ENCODE measurements at places on chromosomes 7 and 10.

DNA sequence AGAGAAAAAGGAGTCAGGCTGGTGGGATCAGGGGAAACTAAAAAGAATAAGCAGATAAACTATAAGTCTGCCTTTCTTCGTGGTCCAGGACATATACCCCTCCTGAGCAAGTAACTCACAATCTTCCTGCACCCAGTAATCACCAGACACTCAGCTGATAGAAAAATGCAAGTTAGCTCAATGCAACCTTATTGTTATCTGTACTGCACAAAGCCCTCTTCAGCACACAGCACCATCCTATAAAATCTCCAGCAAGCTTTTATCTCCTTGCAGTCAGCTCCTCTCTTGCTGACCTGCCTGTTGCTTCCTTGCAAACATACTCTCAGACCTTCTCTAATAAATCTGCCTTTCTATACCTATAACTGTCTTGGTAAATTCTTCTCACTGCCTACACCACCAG lies 6.7 kb downstream of the SLC37A3 start:
- DNase-seq: no peak

DNA sequence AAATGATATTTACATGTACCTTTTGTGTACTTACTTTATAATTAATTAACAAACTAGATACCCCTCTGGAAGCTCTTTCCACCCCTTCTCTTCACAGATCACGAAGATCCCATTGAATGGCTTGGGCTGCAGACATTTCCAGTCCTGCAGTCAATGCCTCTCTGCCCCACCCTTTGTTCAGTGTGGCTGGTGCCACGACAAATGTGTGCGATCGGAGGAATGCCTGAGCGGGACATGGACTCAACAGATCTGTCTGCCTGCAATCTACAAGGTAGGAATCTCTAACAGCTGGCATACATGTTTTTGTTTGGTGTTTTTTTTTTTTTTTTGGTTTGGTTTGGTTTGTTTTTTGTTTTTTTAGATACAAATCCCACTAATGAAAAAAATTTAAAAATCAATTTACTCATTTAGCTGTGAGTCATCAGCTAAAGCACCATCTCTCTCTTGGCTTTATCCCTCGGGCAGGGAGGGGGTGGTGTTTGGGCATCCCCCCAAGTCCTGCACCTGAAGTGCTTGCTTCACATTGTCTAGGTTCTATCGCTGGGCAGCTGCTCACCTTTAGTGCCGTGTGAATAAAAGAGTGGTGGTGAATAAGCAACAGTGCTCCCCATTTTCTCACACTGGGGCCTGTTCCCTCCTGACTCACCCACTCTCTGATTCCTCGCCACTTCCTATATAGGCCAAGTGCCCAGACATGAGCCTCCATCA lies 68.9 kb downstream of the MET start:
- no peak for DNase-seq

DNA sequence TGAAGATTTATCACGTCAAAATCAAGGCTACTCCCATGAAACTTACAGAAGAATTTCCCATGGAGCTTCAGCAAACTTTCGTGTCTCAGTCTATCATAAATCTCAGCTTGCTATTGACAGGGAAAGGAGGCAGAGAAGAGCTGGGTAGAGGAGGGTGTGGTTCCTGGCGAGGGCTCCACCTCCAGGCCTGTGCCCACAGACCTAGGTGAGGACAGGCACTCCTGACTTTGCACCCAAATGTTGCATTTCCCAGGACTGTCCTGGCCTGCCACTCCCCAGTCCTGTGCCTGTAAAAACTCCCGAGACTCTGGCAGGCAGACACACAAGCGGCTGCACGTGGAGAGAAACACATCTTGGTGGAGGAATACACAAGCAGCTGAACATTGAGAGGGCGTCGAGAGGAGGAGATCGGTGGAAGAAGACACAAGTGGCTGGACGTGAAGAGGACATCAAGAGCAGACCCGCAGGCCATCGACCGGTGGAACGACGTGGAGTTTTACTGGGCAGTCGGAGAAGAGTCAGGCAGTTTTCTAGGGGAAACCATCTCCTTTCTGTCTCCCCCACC lies 145.1 kb downstream of the CTNNA3 start:
- DNase-seq: no peak

GRCh38 chr10:74400186-74400585 lies 249.2 kb downstream of the ADK start:
- no peak for DNase-seq

- no peak for DNase-seq
Observed at GRCh38 chr10:33180390-33180789, 154.1 kb downstream of the NRP1 start.

DNA sequence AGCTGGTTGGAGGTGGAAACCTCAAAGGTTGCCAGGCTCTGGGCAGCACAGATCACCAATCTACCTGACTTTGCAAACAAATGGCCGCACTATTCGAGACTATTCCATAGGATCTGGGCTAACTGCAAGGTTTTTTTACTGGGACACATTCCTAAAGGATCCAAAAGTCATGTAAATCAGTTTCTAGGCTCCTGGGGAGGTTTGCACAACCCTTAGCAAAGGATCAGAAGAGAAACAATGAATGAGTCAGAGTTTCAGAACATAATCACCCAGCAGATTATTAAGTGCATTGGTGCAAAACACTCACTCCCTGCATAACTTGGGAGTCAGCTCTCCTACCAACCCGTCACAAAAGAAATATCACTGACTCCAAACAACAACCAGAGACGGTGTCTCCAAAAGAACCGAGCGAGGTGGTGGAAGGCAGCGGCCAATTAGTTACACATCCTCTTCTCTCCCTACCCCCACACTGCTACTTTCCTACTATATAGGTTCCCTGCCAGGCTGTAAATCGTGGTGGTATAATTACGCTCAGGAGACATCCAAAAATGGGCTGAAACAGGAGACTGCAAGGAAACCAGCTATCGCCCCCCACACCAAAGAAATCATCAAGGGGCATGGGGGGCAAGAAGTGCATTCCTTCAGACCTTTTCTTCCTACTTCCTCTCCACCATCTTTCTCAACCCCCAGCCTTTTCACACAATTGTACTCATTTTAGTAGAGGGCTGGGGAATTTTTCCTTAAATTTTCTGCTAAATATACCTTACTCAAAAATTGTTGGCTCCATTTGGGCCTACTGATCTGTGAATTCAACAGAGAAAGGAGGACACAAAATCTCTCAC lies 3.2 kb downstream of the UBE2H start:
- DNase-seq: no peak

DNA sequence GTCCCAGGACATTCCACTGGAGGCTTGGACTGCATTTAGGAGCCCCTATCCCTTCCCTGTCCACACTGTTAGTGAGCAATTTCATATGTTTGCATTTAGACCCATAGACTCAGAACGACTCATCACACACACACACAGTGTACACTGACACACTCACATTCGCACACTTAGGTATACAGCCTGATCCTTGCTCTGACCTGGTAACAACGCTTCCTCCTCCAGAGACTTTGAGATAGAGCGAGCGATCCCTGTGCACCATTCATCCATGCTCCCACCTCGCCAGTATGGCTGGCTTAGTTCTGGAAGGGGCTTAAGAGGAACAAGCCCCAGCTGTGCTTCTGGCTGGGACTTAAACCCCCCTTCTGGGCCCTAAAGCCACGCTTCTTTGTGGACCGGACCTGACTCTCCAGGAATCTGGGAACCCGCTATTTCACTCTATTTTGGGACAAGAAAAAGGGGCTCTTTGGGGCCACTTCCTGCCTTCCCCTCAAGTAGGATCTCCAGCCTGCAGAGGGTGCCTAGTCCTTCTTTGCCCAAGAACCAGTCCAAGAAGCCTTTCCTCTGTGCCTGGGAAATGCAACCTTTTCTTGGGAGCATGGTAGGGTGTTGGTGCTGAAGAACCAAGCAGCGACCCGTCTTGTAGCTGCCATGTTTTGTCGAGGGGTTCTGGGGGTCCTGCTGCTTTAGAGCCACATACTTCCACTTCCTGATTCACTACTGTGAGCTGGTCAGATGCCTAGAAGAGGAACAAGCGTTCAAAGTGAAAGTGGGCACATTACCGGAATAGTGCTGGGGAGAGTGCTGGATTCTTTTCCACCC lies 1.1 kb upstream of the HOXA13 start:
- DNase-seq: no peak

DNA sequence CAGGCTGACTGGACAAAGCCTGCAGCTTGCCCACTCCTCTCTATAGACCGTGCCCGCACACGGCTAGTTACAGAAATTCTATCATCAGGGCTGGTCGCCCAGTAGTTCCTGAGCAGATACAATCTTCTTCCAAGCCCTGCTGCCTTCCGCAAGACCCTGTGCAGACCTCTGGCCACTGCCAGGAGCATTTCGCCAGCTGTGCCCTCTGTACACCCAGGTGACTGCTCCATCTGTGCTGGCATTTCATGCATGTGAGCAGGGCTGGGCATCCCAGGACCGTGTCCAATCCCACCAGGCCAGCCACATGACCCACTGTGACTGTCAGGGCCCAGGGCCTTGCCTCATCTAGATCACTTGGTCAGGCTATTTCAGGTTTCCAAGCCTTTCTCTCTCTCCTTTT lies 36.9 kb downstream of the HSPA12A start:
- DNase-seq: no peak

DNA sequence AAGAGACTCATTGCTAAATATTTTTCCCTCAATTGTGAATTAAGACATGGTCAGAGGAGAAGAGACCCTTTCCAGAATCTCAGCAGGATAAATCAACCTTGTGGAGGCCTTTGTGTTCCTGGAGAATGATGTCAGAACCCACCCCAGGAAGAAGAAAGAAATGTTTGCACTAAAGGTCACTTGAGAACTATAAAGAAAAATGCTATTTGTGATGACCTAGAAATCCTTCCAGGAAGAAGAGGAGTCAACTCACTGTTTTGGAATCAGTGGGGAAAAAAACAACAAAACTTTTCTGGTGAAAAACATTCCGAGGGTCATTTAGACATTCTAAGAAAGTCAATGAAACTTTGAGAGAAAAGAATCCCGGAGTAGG lies 129.1 kb upstream of the ANKRD1 start:
- no peak for DNase-seq

- DNase-seq: no peak
Observed at GRCh38 chr7:142327628-142328405, 70.0 kb upstream of the PRSS58 start.

GRCh38 chr10:127080317-127080716 lies 116.1 kb downstream of the INSYN2A start:
- no peak for DNase-seq

- no peak for DNase-seq
Observed at GRCh38 chr7:96418581-96418980, 96.7 kb upstream of the SLC25A13 start.

- DNase-seq: no peak
Observed at GRCh38 chr10:3054183-3054850, 13.0 kb upstream of the PFKP start.

- no peak for DNase-seq
Observed at GRCh38 chr10:77409697-77410471, 227.7 kb downstream of the KCNMA1 start.

- DNase-seq: no peak
Observed at GRCh38 chr7:51634025-51634424, 317.4 kb upstream of the COBL start.

DNA sequence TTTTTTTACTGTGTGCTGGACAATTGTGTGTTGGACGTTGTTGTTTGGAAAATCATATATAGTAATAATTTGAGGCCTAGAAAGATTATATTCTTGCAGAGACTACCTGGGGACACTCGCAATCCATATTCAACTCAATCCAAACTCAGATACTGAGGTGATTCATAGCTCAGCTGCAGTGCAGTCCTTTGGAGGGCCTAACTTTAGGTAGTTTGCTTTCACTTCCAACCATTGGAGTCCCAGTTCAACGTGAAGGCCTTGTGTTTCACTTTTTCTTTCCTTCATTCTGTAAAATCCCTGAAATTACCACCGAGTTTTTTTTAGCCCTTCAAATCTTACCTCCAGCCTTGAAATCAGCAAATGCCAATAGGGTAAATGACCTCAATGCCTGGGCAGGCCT lies 32.3 kb downstream of the ATRNL1 start:
- DNase-seq: no peak

- no peak for DNase-seq
Observed at GRCh38 chr7:99308461-99309074, 17.1 kb upstream of the ARPC1A start.

GRCh38 chr10:59517996-59518395 lies 155.6 kb upstream of the FAM13C start:
- DNase-seq: no peak

GRCh38 chr7:52481571-52481970 lies 553.9 kb upstream of the POM121L12 start:
- no peak for DNase-seq

- no peak for DNase-seq
Observed at GRCh38 chr7:27189295-27189996, 4.4 kb upstream of the HOXA11 start.

- no peak for DNase-seq
Observed at GRCh38 chr10:99450156-99450555, 19.7 kb upstream of the GOT1 start.

GRCh38 chr7:33604056-33604455 lies 301.3 kb upstream of the BMPER start:
- no peak for DNase-seq

- DNase-seq: no peak
Observed at GRCh38 chr7:129615018-129615417, 3.5 kb downstream of the NRF1 start.

GRCh38 chr10:641149-642010 lies 48.1 kb downstream of the DIP2C start:
- DNase-seq: no peak

DNA sequence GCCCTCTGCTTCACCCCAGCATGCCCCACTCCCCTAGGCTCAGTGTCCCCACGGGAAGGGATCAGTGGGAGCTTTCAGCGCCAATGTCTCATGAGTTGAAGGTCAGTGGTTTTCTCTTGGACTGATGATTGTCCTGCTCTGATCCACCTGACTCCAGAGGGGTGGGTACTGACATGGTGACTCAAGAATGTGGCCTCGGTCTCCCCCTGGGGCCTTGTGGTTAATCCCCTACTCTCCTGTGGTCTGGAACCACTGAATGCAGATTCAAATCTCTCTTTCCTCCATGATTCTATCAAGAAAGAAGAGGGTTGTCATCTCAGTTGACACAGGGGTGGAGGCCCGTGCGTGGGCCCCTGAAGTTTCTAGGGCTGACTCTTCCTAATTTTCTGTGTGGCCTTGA lies 176.9 kb downstream of the RPS24 start:
- DNase-seq: no peak

DNA sequence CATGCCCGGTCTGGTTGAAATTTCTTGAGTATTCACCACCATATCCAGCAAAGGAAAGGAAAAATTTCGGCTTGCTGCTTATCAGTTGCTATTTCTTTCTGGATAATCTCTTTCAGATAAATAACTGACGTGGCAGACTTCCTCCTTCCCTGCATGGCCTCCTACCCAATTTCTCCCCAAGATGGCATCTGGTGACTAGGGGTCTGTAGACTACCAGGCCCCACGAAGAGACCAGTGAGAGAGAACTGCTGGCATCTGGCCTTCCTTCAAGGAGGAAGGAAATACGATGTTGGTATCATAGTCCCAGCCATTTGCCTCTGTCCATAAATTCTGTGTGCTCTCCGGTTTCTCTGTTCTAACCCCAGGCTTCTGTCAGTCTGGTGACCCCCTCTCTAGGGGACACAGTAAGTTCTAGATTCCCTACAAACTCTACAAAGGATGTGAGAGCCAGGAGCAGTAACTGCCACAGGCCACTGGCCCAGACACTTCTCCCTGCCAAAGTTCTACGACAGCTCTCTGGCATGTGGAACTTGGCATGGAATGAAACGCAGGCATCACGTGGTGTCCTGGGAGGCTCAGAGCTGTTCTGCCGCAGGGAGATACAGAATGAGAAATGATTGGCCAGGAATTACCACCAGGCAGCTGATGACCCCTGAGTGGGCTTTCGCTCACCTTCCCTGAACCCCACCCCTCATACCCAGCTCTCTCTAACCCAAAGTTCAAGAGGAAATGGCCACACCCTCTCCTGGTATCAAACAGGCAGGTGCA lies 30.0 kb upstream of the MSRB2 start:
- no peak for DNase-seq
